ENCODE measurements at places on chromosomes 3 and 15.
A peak's percentile ranks its signal among the peaks of the same experiment; 100 is the strongest.

DNA sequence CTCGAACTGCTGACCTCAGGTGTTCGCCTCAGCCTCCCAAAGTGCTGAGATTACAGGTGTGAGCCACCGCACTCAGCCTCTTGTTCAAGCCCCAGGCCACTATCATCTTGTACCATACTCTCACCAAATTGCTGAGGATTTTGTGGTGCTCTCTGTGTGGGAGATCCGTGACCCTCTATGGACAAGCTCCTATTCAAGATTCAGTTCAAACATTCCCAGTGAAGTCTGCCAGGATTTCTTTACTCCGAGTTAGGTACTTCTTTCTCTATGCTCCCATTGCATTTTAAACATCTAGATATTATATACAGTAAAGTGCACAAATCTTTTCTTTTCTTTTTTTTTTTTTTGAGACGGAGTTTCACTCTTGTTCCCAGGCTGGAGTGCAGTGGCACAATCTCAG is 856 bp upstream of the TM4SF19 start:
- DNase-seq: no peak

GRCh38 chr3:81643721-81644120 is 117.7 kb downstream of the GBE1 start:
- DNase-seq: peak; percentile 46

GRCh38 chr3:133563186-133563591 is 10.3 kb upstream of the CDV3 start:
- DNase-seq: no peak

- no peak for DNase-seq
Observed at GRCh38 chr15:44289259-44289790, 806 bp downstream of the GOLM2 start.

DNA sequence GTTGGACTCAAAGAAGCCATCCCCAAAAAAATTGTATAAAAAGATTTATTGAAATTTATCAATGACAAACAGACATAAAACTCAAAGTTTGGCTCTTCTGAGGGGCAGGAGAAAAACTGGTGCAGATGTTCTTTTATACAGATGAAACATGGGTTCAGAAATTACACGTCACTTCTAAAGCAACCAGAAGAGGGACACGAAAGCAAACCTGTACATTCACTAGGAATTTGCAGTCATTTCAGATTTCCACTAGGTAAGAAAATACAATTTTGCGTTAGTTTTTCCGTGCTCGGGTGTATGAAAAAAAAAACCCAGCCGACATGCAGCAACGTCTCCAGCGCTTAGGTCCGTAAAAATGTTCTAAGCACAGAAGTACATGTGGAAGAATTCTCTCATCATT is 41.8 kb downstream of the ANP32A start:
- peak; percentile 57 for DNase-seq

GRCh38 chr3:169044331-169045113 is 619.0 kb downstream of the MECOM start:
- DNase-seq: no peak

- DNase-seq: no peak
Observed at GRCh38 chr15:101463270-101463669, 26.2 kb downstream of the PCSK6 start.

DNA sequence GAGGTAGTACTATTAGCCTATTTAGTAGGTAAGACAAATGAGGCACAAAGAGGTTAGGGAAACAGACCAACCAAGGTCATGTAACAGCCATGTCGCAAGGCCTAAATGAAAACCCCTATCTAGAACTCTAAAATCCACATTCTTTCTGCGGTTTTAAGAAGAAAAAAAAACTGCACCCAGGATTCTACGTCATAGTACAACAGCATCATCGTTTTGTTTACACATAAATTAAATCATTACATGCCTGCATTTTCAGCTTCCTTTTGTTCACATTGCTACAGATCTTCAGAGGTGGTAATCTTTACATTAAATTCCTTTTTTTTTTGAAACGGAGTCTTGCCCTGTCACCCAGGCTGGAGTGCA is 548 bp upstream of the PSMD6 start:
- DNase-seq: no peak

DNA sequence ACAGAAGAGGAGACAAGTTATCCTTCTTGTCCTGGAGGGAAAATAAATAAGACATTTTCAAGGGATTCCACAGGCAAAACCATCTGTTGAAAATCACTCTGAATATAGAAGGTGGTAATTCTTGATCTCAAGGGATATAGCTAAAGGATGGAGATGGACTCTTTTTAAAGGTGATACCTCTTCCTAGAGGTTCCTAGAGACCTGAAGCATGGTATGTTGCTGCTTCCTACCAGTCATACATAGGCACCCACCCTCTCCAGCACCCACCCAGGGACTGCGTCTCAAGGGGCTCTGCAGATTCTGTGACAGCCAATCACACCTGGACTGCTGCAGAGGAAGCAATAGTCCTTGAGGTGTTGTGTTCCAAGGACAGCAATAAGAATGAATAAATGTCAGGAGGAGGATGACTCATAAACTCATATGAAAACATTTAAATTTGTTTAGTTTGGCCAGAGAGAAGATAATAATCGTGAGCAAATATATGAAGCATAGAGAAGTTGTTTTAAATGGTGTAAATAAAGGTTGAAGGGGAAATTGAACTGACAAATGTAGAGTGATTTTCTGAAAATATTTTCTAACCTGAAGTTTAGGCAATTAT is 741.6 kb upstream of the CBLB start:
- no peak for DNase-seq

GRCh38 chr3:71156062-71156665 is 427.4 kb downstream of the FOXP1 start:
- no peak for DNase-seq

GRCh38 chr15:69855258-69856000 is 242.3 kb downstream of the TLE3 start:
- no peak for DNase-seq

DNA sequence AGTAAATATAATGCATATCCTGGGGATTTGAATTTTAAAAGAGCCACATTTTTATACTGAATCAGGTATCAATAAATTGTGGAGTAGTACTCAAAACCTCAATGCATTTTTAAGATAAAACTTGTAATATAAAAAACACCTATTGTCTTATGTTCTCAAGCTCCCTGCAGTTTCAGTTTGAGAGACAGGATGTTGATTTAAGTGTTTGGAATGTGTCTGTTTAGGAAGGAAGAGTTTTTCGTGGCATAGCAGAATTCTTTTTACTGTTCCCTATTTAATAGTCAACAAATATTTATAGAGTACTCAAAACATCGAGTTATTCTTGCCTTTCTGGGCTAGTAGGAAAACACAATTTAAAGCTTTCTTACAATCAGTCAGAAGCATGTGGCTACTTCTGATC is 146.1 kb upstream of the BCHE start:
- DNase-seq: no peak

- DNase-seq: peak; percentile 50
Observed at GRCh38 chr3:53195602-53196574, 34.9 kb downstream of the PRKCD start.

GRCh38 chr3:112128843-112129727 is 4.0 kb downstream of the GCSAM start:
- peak; percentile 95 for DNase-seq

DNA sequence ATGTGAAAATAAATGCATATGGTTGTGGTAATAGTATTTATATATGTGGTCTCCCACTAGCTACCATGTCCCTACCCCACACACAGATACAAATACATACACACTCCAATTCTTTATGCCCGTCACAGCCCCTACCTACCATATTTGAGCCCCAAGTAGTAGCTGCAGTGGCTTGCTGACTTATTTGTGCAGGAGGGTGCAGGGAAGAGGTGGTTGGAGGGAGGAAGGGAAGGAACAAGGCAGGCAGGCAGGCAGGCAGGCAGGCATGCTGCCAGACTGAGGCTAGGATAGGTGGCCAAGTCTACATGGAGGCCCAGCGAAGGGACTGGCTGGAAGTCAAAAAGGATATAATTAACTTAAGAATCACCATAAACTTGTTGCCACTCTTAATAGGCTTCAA is 82.9 kb downstream of the SCN11A start:
- DNase-seq: no peak

DNA sequence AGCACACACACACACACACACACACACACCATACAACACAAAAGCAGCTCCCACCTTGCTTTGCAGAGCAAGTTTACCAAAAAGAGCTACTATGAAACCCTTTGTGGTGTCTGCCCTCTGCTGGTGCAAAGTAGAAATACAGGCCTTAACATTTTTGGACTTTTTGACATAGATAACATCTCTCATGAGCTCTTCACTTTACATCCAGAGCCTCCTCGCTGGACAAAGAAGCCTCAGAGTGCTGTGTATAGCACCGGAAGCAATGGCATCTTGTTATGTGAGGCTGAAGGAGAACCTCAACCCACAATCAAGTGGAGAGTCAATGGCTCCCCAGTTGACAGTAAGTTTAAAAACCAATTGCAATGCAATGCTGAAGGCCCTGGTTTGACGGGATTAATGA is 157.9 kb downstream of the CHL1 start:
- DNase-seq: peak; percentile 52

- no peak for DNase-seq
Observed at GRCh38 chr3:142977399-142977728, 13.9 kb upstream of the PAQR9 start.

DNA sequence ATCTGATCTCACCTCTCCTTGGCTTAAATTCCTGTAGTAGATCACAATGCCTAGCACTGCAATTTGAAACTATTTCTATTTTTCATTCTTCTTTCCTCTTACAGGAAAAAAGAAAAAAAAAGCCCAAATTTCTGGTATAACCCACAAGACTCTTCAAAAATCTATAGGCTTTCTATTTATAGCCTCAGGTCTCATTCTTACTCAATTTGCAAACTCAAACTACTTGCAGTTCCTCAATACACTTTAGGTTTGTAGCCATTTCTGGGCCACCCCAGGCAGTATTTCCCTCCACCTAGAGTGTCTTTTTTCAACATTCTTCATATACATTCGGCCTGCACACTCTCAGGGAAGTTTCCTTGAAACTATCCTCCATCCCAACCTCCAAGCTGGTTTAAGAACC is 169.0 kb downstream of the TBC1D5 start:
- DNase-seq: no peak

Measured in common myeloid progenitor, CD34-positive (primary cell).